ENCODE measurements at places on chromosomes 3 and 15. TPM values are rescaled to one million over a fixed set of nuclear protein-coding genes. Genes with fewer than 3 reads are reported as not detected.

DNA sequence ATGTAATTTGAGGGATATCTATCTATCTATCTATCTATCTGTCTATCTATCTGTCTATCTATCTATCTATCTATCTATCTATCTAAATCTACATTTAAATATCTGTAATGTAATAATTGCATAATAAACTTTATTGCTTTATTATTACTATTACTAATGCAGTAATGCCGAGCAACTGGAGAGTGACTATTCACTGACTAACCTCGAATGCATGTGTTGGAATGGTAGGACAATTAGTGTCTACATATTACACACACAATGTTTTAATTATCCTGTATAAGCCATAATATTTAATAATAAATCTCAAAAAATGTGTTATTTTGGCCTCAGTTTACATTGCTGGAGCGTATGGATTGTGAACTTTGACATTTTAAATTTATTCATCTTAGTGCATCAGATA is 25.2 kb upstream of the CNTN3 start:
- DNase-seq: no peak

Gene GRK7
- not detected for total RNA-seq

Gene KCNAB1
- total RNA-seq: not detected

Gene BOC
- total RNA-seq: not detected

DNA sequence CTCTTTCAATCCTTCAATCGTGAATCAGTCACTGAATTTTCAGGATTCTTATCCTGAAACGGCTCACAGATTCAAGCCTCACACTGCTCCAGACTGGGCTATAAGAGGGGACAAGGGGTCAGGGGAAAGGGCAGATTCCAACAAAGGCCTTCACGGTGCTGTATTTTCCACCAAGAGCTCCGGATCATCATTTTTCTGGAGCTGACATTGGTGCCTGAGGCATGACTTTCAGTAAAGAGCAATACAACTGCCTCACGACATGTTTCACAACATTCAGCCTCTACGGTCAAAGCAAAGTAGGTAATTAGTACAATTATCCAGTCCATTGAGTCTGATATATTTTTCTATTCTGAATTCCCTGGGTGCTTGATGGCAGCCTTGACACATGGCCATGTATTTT is 185.0 kb upstream of the PRICKLE2 start:
- DNase-seq: no peak

GRCh38 chr15:57135800-57136199 is 217.4 kb downstream of the TCF12 start:
- DNase-seq: no peak

DNA sequence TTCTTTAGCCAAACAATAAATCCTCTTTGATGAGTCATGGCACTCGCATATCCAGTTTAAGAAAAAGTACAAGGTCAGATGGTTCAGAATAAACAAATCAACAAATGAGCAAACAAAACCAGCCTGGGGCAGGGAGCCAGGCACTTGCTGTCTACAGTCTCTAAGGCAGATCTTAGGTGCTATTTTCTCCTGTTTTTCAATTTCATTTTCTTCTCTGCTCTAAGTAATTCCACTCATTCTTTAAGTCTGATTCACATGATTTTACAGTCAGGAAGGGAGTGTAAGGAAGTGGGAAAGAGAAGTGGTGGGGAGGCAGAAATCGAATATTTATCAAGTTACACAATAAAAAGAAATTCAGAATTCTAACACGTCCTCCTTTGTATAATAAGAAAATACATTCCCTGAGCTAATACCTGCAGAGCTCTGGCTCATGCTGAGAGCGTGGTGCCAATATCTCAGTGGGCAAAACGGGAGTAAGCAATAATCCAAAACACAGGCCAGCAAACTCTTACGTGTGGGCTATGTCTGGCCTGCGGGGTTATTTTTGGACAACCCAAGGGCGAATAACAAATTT is 298.6 kb downstream of the ADAMTS17 start:
- DNase-seq: no peak

DNA sequence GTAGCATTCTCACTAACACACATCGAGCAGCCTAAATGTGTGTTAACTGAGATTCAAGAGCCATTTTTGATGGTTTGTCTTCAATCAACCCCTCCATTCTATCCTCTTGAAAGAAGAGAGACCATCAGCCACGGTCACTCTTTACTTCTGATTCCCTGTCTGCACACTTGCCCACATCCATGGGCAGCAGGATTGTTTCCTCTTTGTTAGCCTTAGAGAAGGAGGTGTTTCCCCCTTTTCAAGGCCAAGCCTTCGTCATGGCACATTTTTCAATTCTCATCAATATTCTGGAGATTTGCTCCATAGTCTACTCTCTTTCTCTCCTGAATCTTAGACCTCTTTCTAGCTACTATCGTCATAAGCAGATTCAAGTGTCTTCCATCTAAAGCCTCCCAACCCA is 522.4 kb upstream of the NAALADL2 start:
- DNase-seq: no peak

DNA sequence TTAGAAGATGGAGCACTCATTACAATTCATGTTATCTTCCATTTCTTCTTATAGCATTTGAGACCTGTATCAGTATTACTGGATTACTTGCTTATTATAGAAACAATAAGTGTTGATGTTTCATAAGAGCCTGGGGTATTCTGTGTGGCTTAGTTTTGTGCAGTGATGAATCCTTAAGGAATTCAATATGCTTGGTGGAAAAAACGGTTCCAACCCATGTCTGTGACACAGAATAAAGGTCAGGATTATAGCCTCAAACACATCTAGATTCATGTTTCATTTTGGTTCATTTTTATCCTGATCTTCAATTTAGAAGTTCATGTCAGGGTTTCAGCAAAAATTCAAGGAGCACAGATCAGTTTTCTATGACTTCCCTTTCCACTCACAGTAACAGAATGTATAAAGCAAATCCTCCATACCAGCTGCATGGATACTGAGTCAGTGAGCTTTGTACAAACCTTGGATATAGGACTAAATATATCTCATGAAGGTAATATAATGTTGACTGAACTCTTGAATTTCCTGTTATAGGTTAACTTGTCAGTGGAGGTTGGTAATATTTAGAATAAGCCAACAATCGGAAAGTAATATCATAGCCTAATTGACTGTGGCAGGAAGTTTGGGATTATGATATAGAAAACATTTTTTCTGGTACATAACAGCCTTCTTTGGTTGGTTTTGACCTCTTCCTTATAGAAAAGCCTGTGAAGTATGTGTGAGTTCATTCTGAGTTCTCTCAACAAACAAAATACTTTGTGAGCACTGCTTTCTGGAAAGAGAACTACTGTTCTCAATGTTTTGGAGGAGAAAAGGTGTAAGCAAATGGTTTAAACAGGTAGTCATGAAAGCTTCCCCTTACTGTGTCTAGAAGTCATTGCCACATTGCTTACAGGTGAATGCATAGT is 218.2 kb upstream of the TPM1 start:
- DNase-seq: no peak

DNA sequence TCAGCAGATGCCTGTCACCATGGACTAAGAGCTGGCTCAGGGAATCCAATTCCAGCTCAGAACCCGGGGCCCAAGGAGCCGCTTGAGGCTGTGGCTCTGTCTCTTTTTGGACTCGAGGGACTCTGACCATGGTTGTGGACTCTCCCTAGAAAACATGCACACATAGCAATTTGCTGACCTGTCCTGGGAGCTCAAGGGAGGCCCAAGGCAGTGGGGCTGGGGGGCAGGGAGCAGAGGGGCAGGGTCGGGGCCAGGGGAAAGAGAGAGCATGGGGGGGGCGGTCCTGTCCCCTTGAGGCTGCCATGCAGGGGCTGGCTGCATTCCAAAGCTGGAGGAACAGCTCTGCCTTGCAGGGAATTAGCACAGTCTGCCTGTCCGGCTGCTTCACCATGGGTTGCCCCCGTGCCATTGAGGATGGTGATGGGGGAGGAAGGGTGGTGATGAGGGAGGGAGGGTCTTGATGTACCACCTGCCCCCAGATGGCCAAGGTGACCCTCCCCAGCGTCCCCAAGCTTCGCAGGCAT is 190.1 kb downstream of the GOLGA6L6 start:
- DNase-seq: peak; percentile 11

- peak; percentile 25 for DNase-seq
These were observed 16.8 kb downstream of the EXOSC7 start for GRCh38 chr3:44992555-44993470.

DNA sequence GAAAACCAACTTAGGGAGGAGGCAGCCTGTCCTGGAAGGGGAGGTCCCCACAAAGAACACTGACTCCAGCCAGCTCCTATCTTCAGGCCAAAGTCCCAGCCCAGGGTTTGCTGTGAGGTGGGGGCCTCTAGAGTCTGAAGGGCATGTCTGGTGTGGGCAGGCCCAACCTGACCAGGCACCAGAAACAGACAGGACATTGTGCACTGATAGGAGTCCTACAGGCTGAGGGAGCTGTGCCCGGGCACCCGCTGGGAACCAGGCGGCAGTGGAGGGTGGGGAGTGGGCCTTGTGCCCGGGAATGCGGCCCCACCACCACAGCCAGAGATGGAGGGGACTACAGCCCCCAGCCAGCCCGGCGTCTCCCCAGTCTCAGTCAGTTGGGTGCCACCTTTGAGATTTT is 161.4 kb downstream of the WNT7A start:
- no peak for DNase-seq

DNA sequence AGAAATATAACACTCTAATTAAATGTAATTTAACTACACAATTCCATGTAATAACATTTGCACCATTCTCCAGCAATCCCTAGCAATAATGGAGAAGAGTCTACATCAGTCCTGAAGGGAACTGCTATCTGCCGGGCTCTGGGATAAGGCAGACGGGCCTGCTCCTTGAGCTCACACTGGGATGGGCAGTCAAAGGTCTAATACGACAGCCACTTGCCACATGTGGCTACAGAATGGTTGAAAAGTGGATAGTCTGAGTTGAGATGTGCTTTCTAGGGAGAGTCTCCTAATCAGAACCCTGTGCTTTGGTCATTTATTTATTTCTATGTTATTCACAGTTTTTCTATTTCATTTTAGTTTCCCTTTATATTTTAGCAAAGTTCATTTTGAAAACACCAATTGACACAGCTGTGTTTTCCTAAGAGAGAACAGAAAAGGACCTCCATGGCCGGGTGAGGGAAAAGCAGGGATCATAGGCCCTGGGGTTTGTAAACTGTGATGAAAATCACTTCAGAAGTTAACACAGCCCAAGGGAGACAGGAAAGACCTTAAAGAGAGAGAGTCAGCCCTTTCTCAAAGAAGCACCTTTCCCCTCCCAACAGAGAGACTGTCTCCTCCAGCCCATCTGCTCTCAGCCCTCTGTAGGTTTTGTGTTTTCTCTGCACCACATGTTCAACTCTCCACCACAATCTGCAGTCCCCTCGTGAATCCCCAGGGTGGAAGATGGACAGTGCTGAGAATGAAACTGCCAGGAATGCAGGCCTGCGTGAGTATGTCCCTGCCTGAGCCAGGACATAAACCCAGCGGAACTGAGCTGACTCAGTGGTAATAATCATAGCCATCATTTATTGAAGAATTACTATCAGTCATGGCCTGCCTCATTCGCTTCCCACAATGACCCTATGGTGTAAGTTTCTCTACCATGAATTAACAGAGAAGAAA is 11.6 kb downstream of the FSIP1 start:
- DNase-seq: no peak

- no peak for DNase-seq
These were observed 42.2 kb downstream of the RIOX2 start for GRCh38 chr3:97930018-97930417.

Gene NRROS
- total RNA-seq: 17.2 TPM

DNA sequence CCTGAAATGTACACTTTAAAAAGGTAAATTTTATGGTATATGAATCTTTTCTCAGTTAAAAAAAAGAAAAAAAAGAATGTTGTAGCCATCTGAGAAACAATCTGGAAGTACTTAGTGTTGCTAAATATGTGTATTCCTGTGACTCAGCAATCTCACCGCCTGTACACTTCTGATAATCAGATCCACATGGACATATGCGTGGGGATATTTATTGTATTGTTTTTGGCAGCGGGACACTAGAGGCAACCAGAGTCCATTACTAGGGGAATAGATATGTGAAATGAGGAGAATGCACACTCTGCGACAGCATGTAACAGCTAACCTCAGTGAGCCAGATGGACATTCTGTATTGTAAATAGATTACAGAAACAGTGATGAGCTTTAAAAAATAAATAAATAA is 65.4 kb downstream of the AQP9 start:
- DNase-seq: no peak

Gene LIPH
- not detected for total RNA-seq

Gene LHFPL4
- total RNA-seq: not detected

DNA sequence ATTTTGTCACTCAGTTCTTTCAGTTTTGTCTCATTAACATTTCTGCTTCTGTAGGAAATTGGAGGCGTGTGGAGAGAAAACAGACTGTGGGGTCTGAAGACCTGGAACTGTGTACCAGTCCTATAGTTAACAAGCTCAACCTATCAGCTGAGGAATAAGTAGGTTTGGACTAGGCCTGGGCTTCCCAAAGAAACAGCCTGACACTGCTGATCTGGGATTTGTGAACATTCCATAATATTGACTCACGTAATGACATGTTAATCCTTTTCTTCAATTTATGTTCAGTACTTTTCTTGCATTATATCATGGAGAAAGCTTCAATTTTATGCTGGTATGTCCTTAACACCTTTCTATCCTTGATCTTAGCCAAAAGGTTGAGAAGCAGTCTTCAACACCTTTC is 181.6 kb upstream of the RORA start:
- no peak for DNase-seq

DNA sequence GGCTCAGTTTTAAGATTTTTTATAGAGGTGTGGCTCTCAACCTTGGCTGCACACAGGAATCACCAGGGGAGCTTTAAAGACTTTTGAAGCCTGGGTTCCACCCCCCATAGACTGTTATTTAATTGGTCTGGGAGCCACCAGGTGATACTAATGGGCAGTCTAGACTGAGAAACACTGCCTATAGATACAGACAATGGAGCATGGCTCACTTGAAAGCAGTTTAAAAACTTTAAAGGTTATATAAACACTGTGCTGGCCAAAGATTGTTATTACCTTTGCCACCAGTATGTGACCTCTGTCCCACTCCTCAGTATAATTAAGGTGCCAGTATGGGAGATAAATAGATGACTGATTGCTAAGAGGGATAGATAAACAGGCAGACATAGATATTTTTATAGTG is 3.8 kb downstream of the GOLIM4 start:
- no peak for DNase-seq

DNA sequence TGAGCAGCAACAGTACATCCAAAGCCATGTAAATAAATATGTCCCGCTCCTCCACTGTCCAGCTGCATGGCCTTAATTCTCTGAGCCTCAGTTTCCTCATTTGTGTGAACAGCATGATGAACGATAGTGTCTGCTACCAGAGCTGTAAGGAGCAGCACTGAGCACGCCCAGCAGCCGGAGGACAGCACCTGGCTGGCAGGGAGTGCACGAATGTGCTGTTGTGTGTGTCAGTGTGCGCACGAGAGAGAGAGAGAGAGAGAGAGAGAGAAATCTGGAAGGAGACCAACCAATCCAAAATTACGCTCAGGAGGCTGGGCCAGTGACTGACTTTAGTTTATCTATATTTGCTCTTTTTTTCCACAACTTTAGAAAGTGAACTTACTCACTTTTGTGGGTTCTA is 26.6 kb upstream of the PLXNA1 start:
- no peak for DNase-seq

- no peak for DNase-seq
These were observed 72.3 kb upstream of the SNTN start for GRCh38 chr3:63580151-63580550.
